ENCODE measurements at places on chromosomes 7 and 10.

DNA sequence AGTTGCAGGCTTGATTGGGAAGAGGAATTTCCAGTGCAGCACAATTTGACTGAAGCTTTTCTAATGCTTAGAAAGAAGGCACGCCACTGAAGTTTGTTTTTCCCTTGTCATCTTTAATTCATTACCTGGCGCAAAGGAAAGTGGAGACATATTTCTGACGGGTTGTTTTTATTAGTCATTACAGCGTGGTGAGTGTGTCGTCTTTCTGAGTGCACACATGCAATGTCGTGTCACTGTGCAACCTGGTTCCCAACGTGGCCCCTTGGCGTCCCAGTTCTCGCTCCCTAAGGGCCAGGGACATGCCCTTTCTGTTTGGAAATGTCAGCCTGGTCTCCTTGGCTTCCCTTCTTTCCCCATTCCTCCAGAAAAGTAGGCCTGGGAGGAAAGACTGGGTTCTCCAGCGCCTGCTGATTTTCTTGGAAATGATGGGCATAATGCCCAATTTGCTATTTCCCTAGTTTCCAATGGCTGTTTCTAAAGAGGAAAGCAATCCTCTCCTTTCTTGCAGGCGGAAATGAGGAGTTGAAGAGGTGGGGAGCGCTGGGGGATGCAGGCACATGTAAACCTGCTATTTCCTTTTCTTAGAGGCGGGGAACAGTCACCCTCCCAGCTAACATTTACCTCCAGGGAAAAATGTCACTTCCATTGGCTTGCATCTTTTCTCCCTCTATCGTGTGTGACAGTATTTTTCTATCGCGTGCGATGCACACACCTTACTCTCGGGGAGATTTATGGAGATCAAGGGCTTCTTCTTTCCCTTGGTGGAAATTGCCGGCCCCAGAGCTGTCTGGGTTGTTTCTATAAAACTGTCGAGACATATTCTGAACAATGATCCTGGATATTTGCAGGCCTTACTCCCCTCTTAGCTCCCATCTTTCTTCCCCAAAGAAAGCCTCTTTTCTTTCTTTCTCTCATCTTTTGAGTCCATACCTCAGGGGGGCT is 249.8 kb downstream of the ARHGAP12 start:
- no peak for DNase-seq

- DNase-seq = no peak
Measured at GRCh38 chr7:134908289-134908688, 78.0 kb upstream of the AGBL3 start.

GRCh38 chr7:113856010-113856409 is 62.8 kb downstream of the PPP1R3A start:
- DNase-seq = no peak

GRCh38 chr10:125479059-125479458 is 203.9 kb downstream of the TEX36 start:
- DNase-seq = no peak

- DNase-seq = no peak
Measured at GRCh38 chr10:95565336-95565735, 4.2 kb upstream of the SORBS1 start.

- no peak for DNase-seq
Measured at GRCh38 chr10:27258492-27258837, 17.9 kb upstream of the ACBD5 start.

DNA sequence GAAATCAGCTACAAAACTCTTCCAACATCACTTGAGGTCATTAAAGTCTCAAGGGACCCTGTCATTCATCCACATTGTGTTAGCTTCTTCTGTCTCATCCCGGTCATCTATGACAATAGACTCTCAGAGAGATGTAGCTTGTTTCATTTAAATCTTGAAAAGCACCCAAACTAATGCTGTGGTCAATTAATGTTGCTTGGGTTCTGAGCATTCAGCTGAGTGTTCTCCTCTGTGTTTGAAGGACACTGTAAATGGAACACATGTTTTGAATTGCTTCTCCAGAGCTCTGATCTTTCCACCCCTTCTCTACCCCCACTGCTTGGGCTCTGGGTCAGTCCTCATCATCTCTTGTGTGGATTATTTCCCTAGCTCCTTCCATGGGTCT is 19.6 kb upstream of the ADD3 start:
- DNase-seq = no peak

GRCh38 chr7:128021366-128021765 is 9.9 kb downstream of the LRRC4 start:
- no peak for DNase-seq

- no peak for DNase-seq
Measured at GRCh38 chr7:3078514-3078913, 34.8 kb upstream of the CARD11 start.

DNA sequence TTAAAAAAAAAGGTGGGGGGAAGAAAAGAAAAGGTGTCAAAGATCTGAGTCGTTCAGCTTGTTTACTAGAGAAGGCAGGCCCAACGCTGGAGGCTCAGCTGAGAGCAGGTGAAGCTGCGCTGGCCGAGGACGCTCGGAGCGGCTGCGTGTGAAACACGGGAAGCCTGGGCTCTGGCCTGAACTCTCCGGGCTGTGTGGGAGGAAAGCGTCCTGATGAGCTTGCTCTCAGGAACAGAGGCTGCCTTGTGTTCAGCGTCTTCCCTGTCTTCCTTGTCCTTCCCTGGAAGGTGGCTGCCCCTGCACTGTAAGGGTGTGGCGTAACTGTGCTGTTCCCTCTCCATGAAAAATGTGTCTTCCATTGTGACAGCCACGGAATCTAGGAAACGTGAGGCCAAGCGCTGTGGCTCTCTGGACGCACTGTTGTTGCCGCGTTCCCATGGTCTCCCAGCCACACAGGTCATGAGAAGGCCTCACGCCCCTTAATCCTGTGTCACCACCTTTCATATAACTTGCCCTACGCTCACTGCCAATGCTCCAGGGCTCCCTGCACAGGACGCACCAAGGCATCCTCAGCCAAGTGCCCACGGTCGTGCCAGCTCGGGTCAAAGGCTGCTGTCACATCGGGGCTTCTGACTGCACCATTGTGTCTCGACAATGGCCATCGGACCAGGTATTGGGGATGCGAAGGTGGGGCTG is 15.8 kb downstream of the IL15RA start:
- no peak for DNase-seq
